ENCODE measurements at places on chromosomes 7 and 10.
A peak's percentile ranks its signal among the peaks of the same experiment; 100 is the strongest.

DNA sequence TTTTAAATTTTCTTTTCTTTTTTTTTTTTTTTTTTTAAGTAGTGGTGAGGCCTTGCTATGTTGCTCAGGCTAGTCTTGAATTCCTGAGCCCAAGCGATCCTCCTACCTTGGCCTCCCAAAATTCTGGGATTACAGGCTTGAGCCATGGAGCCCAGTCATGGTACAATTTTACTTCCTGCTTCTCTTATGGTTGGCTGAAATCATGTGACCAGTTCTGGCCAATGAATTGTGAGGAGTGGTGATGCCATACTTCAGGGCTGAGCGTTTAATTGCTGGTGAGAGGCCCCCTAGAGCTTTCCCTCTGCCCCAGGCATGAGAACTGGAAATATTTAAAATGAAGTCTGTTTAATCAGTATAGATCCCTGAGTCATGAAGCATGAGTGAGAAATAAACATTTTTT is 22.2 kb upstream of the BAIAP2L1 start:
- DNase-seq, result peak; percentile 39

- no peak for DNase-seq
Observed at GRCh38 chr7:155278921-155279320, 18.8 kb upstream of the INSIG1 start.

DNA sequence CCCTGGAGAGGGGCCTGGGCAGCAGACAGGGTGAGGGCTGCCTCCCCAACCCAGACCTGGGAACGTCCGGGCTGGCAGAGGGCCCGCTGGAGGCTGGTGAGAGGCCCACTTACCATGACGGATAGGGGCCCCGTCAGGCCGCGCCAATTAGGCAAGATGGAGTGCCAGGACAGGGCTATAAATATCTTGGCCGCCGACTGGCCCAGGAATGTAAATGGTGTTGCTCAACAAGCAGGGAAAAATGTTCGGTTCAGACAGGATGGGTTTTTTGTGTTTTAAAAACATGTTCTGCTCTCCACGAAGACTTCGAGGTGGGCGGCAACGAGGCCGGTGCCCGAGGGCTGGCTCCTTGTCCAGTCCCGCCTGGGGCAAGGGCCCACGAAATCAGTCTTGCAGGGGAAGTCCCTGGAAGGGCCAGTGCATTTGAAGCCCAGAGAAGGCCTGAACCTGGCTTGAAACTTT is 35.8 kb upstream of the ELN start:
- peak; percentile 72 for DNase-seq

GRCh38 chr7:139825666-139826290 is 3.3 kb upstream of the TBXAS1 start:
- DNase-seq, result peak; percentile 87

- DNase-seq, result no peak
Observed at GRCh38 chr7:87941138-87941537, 7.1 kb downstream of the ADAM22 start.

DNA sequence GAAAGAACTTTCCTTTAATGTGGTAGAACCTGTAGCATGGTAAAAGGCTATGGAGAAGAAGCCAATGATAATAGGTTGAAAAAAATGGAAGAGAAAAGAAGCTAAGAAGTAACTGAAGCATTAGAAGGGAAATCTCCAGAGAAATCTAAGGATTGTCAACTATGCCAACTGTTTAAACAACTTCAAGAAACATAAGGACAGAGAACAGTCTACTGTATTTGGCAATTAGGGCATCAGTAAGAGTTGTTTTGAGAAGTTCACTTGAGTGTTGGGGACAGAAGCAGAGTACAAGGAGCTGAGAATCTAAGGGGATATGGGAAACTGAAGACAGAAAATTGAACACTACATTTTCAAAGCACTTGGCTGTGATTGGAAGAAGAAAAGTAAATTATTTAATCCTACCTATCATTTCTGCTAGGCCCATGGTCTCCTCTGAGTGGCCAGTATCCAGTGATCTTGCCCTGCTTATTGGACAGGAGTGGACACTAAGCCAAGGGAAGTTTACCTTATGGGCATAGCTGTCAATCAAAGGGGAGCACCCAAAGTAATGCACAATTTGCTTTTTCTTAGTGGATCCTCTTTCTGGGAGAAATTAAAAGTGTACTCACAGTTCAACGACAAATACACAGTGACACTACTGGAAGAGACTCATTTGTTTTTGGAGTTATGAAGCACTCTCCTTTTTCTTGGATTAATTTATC is 56.4 kb upstream of the CCDC71L start:
- peak; percentile 41 for DNase-seq

- no peak for DNase-seq
Observed at GRCh38 chr7:22872096-22872807, 49.6 kb upstream of the TOMM7 start.

DNA sequence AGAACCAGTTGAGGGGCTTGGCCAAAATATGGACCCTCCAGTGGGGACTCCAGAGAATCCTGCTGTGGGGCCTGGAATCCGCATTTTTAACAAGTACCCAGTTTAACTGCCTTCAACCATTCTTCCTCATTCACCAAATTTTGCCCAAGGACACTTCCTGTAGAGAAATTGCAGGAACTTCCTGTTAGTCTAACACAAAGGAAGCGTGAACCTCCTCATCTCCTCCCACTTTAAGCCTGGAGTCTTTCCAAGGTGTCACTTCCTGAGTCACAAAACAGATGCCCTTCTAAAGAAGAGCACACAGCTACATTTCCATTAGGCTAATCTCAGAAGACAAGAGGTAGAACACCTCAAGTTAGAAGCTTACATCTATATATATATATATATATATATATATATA is 188.4 kb downstream of the PPP1R17 start:
- DNase-seq, result no peak

DNA sequence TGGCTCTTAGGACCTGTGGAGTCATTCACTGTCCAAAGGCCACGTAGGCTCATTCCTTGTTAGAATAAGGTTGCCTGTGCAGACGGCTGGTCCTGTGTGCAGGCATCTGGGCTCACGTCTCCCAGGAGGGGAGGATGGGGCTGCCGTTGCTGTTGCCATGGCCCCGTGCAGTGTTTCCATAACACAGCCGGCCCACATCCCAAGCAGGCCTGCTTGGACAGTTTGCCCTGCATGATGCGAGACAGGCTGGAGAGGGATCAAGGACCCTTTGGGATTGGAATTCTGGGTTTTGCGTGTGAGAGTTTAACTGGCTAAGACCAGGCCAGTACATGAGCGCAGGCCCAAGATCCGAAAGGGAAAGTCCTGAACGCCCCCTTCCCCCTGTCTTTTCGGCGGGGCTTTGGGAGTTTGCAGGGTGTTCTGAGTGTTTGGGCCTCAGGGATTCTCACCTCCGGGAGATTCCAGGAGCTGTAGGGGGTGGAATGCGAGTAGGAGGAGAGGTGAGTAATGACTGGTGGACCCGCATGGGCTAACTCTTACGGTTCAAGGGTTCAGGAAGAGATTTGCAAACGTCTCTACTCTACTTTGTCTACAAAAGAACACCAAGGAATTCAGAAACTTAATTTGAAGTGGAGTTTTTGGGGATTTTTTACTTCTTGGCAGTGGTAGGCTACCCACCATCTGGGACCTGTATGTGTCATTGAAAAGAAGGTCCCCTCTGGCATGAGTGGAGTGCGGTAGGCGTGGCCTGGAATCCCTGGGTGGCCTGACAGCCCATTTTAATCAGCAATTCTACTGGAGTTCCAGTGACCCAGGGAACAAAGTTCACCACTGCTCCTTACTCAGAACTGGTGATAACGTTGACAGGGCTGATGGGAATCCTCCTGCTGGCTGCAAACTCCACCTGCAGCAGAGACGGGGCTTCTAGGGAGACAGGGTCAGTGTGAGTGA is 125.4 kb downstream of the ITIH5 start:
- DNase-seq, result peak; percentile 76

- DNase-seq, result no peak
Observed at GRCh38 chr10:96341219-96342182, 17.3 kb downstream of the OPALIN start.

GRCh38 chr7:13107291-13107690 is 419.9 kb downstream of the ARL4A start:
- DNase-seq, result no peak

DNA sequence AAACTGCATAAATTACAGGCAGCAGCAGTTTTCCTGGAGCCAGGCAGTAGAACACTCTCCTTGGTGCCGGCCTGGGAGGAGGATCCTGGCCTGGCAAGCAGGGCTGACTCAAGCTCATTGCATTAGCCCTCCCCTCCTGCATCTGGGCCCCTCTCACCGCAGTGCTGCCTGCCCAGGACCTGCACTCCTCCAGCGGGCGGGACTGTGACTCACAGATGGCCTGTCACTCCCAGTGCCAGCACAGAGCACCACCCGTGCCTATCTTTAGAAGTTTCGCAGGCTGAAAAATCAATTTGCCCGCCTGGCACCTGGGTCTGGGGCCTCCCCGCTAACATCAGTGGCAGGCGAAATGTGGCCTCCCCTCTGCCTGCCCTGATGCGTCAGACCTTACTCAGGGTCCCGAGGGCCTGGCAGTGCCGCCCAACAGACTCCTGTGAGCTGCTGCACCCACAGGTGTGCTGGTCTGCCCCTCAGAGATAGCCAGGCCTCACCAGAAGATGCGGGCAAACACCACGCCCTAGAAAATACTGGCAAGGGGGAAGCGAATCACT is 123.8 kb downstream of the KCNMA1 start:
- DNase-seq, result peak; percentile 92

DNA sequence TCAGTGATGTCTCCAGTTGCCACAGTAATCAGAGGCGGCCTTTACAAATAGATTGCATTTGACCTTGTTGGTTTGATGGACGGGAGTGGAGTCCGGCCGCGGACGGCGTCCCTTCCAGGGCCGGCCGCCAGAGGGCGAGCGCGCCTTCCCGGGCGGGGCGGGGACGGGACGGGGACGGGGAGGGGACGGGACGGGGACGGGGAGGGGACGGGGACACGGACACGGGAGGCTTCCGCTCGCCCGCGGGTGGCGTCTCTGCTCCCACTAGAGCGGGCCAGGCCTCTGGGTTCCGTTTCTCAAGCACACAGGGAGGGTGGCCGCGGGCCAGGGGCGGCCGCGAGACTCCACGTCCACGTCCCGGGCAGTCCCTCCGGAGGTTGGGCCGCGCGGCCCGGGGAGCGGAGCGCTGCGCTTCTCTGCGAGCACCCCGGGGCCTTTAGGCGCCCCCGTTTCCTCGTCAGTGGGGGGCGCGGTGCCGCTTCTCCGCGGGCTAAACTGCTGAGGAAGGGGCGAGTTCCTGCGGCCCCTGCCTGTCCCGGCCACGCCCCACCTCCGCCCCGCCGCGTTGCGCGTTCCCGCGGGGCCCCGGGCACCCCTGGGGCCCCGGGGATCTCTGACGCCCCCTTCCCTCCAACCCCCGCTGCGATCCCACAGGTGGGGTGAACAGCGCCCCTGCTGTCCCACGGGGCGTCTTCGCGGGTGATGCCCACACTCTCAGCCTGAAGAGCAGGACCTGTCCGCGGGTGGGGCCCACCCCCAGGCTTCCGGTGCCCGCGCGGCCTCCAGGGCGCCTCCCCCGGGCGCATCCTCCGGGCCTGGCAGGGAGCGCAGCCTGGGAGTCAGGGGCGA is 84.2 kb upstream of the MKI67 start:
- DNase-seq, result peak; percentile 39

DNA sequence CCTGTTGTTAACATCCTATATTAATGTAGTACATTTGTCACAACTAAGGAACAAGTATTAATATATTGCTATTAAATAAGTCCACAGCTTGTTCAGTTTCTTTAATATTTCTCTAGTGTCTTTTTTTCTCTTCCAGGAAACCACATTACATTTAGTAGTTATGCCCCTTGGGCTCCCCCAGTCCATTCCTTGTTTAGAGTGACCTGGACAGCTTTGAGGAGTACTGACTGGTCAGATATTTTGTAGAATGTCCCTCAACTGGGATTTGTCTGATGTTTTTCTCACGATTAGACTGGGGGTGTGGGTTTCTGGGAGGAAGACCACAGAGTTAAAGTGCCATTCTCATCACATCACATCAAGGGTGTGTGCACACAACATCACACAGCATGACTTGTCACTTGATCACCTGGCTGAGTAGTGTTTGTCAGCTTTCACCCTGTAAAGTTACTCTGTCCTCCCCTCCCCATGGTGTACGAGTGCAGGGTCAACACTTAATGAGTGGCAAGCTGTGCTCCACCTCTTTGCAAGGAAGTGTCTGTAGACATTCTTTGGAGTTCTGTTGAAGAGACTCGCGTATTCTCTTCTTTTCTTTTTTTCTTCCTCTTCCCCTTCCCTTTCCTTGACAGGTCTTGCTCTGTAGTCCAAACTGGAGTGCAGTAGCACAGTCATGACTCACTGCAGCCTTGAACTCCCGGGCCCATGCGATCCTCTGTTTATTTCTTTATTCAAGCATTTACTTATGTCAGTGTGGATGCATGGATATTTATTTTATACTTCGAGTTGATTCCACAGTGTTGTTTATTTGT is 10.2 kb downstream of the LMTK2 start:
- DNase-seq, result peak; percentile 68

DNA sequence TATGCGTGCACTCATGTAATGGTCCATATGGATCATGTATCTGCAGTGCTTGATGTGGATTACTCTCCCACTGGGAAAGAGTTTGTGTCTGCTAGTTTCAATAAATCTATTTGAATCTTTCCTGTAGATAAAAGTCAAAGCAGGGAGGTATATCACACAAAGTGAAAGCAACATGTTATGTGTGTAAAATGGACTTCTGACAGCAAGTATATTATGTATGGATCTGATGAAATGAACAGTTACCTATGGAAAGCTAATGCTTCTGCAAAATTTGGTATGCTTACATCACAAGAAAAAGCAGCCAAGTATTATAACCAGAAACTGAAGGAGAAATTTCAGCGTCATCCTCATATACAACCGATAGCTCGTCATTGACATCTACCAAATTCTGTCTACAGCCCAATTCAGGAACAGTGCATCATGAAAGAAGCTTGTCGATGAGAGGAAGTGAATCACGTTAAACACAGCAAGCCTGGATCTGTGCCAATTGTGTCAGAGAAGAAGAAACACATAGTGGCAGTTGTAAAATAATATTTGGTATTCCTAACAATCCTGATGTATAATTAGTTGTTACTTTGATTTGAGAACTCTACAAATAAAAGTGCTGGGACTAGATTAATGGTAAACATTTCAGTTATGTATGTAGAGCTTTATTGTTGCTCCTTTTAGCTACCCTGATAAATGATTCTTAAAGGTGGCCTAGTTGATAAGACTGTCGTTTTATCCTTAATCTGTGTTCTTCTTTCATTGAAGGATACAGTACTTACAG is 14.2 kb upstream of the SYPL1 start:
- peak; percentile 76 for DNase-seq

GRCh38 chr7:4880218-4880617 is 3.3 kb downstream of the RADIL start:
- no peak for DNase-seq

Measured in mesenchymal stem cell (in vitro differentiated cells and primary cell).